ENCODE measurements at places on chromosomes 16 and 17.

- DNase-seq: no peak
Observed at GRCh38 chr16:70253291-70254106, 1.8 kb upstream of the EXOSC6 start.

DNA sequence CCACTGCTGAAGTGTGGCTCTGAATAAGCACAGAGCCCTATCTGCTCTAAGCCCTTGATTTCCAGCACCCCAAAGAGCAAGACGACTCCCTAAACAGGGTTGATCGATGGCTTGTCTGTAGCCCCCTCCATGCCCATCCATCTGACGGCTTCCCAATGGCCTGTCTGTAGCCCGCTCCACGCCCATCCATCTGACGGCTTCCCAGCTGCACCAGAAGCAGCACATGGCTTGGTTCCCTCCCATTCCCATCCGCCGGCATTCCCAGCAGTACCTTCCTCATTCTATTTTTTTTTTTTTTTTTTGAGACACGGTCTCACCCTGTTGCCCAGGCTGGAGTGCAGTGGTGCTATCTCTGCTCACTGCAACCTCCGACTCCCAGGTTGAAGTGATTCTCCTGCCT is 64.5 kb downstream of the RBFOX3 start:
- no peak for DNase-seq

GRCh38 chr17:61728297-61728836 is 135.0 kb downstream of the BRIP1 start:
- DNase-seq: no peak

- DNase-seq: no peak
Observed at GRCh38 chr17:39618246-39618913, 8.4 kb upstream of the PPP1R1B start.

- no peak for DNase-seq
Observed at GRCh38 chr16:67571981-67572431, 9.7 kb downstream of the CTCF start.

GRCh38 chr16:88902744-88903143 is 36.3 kb upstream of the PABPN1L start:
- no peak for DNase-seq

DNA sequence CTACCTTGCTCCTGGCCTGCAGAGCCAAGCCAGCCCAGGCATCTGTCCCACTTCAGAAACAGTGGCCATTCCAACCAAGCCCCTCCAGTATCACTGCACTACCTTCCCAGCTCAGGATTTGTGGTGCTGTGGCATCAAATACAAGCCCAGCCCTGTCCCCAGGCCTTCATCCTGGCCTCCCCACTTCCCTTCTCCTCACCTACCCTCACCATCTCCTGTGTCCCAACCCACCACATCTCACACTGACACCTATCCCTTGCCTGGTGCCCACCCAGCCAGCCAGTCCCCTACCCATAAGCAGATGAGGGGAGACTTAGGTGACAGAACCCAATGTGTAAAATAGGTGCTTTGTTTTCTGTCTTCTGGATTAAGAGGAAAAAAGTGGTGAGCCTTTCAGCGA is 66.0 kb upstream of the CDH5 start:
- DNase-seq: no peak

DNA sequence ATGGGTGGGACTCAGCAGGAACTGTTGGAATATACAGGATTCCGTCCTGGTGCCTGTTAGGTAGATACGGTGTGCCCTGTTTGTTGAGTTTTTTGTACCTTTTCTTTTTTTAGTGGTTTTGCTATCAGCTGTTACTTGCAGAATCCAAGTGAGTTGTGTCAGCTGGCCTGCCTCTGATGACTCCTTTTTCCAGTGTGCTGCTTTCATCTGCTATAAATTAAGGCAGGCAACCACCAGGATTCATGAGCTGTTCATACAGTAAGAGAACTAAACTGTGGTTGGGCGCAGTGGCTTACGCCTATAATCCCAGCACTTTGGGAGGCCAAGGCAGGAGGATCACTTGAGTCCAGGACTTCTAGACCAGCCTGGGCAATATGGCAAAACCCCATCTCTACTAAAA is 79.9 kb downstream of the WNT3 start:
- DNase-seq: no peak

DNA sequence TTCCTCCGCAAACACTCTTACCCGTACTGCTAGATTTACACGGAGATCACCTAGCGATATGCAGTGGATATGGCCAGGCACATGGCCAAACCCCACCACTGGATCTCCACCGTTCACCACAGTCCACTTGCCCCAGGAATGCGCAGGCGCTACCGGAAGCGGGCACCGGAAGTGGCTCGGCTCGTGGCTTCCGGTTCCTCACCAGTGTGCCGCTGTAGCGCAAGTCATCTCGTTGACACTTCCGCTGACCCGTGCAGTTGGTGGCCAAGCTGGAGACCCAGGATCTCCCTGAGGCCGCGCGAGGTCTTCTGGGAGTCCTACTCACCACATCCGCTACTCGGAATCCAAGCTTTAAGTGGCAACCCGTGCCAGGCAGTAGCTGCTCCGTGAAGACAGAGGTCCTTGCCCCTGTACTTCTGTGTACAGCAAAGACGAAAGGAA is 11.5 kb downstream of the ZNF597 start:
- DNase-seq: peak; percentile 23

DNA sequence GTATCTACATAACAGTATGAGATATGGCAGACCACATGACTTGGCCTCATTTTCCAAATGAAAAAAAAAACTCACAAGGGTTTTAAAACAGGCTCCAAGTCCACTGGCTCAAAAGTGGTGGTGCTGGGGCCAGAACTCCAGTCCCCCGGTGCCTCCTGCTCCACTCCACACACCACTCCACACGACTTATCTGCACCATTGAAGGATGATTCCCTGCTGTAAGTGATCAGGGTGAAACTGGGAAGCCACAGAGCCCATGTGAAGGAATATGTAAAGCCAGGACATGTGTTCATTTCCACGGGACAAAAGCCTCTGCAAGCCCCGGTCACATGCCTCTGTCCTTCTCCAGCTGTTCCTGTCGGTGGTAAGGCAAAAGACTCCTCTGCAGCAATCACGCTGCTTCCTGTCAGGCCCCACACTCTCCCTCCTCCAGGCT is 97.2 kb downstream of the ZNF18 start:
- DNase-seq: no peak

DNA sequence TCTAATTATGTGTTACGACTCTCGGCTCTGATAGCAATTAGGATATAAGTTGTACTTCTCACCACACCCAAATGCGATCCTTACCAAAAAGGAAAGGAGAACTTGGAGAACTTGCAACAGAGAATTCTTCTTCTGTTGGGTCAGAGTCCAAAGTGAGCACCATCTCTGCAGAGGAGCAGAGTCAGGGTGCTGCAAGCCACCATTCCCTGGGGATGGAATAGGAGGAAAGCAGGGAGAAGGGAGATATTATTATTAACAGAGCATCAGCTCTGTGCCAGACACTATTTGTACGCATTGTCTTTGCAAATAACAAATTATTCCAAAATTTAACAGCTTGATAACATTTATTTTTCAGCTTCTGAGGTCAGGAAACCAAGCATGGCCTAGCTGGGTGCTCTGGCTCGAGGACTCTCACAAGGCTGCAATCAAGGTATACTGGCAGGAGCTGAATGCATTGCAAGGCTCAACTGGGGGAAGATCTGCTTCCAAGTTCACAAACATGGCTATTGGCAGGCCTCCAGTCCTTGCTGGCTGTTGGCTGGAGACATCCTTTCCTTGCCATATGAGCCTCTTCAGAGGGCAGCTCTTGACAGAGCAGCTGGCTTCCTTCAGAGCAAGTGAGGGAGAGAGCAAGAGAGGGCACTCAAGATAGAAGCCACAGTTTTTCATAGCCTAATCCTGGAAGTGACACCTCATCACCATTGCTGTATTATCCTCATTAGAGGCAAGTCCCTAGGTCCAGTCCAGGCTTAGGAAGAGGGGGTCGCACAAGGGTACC is 296.2 kb upstream of the CDH5 start:
- DNase-seq: no peak

GRCh38 chr17:44086364-44087311 is 16.1 kb downstream of the G6PC3 start:
- peak; percentile 18 for DNase-seq

- no peak for DNase-seq
Observed at GRCh38 chr17:59427425-59427921, 96.0 kb downstream of the YPEL2 start.

GRCh38 chr16:89602952-89603590 is 10.4 kb upstream of the DPEP1 start:
- no peak for DNase-seq

- DNase-seq: no peak
Observed at GRCh38 chr17:68257934-68258333, 10.1 kb downstream of the AMZ2 start.

DNA sequence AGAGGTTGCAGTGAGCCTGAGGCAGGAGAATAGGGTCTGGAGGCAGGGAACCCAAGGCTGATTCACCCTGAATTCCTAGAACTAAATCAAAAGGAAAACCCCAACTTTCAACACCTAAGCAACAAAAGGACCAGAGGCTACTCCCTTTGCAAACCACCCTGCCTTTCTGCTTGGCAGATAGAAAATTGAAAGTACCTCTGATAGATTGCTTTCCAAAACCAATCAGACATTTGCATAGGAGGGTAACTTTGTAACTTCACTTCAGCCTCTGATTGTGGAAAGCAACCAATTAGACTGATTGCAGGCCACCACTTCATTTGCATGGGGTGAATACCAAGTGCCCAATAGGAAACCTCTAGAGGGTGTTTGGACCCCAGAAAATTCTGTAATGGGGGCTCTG is 10.9 kb upstream of the TMEM98 start:
- no peak for DNase-seq

GRCh38 chr16:4111748-4112696 is 4.2 kb downstream of the ADCY9 start:
- DNase-seq: no peak

- DNase-seq: no peak
Observed at GRCh38 chr16:51813609-51814008, 662.5 kb upstream of the SALL1 start.

DNA sequence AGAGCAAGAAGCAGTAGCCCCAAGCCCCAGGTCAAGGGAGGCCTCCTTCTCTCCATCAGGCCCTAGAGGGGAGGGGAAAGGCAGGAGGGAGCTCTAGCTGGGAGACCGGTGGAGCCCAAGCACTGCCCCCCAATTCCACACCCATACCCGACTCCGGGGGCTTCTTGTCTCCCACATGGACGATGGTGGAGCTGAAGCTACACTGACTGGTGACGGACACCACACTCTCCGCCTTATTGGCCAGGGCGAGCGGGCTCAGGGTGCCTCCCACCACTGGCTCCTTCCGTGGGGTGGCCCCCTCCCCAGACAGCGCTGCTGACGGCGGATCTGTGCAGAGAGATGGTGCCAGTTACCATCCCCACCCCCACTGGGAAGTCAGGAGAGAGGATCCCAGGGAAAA is 6.4 kb downstream of the PER1 start:
- DNase-seq: no peak

DNA sequence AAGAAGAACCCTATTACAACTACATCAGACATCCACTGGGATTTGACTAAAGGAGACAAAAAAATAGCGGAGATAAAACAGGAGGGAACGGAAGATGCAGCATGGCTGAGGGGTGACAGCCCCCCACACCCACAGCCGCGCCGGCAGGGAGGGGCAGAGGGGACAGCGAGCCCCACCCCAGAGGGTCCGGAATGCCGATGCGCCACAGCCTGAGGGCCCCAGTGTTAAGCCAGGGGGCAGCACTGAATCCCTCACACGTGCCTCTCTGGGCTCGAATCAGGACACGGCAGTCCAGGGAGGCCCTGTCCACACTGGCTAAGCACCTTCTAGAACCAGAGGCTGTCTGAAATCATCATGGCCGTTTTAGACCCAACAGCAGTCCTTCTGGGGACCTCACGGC is 18.8 kb downstream of the MAP1LC3B start:
- DNase-seq: no peak

DNA sequence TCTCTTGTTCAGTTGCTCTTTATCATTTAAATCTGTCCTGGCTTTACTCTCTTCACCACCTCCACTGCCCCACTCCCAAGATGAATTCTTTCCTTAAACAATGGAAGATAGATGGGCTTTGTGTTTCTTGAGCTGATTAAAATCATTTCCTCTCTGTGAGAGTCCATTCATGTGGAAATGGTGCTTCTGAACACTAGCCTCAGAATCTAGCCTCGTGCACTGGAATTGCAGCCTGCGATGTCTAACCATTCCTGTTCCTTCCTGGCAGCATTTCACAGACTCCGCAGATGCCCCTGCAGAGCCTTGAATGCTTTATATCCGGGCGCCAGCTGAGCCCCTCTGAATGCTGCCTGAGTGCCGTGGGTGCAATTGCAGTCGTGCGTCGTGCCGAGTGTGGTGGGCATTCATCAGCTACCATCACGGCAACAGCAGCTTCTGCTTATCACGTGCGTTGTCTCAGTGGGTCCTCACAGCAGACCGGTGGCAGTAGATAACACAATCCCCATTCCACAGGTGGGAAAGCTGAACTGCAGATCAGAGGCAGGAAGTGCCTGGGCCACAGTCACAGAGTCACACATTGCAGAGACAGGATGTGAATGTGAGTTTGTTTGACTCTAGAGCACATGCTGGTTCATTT is 172.8 kb upstream of the WSCD1 start:
- no peak for DNase-seq

DNA sequence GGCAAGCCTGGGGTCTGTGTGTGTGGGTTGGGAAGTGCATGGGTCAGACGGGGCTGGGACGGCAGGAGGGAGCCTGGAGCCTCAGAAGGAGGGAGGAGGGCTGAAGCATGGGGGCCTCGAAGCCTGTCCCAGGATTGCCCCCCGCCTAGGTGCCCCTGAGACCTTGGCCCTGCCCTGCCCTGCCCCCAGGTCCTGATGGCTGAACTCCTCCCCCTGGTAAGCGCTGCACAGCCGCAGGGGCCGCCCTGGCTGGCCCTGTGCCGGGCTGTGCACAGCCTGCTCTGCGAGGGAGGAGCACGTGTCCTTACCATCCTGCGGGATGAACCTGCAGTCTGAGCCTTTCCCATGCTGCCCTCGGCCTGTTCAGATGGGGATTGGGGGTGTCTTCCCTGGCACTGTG is 4.4 kb downstream of the TEDC2 start:
- DNase-seq: no peak

- no peak for DNase-seq
Observed at GRCh38 chr17:50480854-50481490, 2.3 kb downstream of the RSAD1 start.

DNA sequence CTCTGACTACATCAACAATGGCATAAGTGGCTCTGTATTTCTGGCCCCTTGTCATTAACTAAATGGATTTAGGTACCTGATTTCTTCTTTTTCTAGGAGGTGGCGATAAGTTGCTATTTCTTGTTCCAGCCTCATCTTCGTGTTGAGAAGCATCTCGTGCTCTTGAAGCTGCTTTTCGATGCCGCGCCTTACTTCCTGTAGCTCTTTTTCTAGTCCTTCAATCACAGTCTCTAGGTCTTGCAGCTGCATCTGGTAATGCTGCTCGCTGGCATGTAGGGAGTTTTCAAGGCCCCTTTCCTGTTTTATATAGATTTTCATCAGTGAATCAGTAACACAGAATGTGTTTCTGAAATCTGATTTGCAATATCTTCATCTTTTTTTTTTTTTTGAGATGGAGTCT is 5.1 kb downstream of the KRT222 start:
- DNase-seq: no peak
